ENCODE measurements at places on chromosomes 13 and 19. TPM values are rescaled to one million over a fixed set of nuclear protein-coding genes. Genes with fewer than 3 reads are reported as not detected.

GRCh38 chr19:43699506-43700394, 16.1 kb upstream of the IRGC start:
- H3K27ac ChIP-seq = peak overlapping the region; percentile 90
- H3K27me3 ChIP-seq = no peaks in the 10 kb centered on the region
- H3K4me1 ChIP-seq = peaks cover 27% of the 10 kb centered on the region
- H3K4me3 ChIP-seq = no peak overlapping the region
- DNase-seq = peak; percentile 90

DNA sequence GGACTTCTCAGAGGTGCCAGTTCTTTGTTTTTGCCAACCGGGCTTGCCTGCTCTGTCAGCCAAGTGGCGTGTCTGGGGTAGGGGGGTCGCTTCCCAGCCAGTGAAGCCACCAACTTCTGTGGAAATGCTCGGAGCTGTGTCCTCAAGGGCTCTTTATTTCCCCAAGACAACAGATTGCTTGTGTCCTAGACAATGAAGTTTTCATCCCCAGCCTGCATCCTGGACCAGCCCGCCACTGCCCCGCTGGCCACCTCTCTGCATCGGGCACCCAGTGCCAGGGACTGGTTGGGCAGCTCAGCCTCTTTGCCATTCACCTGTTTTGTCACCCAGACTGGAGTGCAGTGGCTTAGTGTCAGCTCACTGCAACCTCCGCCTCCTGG, 3.7 kb downstream of the RAB11B start:
- H3K36me3 ChIP-seq = peaks cover 3% of the 10 kb centered on the region
- no peaks in the 10 kb centered on the region for H3K27me3 ChIP-seq
- DNase-seq = peak; percentile 65
- H3K4me3 ChIP-seq = no peak overlapping the region

The KLK14 gene
- total RNA-seq = not detected

GRCh38 chr19:41392775-41393174, 4.4 kb downstream of the EXOSC5 start:
- H3K36me3 ChIP-seq = peaks cover 23% of the 10 kb centered on the region
- H3K4me1 ChIP-seq = peaks cover 12% of the 10 kb centered on the region
- H3K4me3 ChIP-seq = no peak overlapping the region
- H3K27ac ChIP-seq = no peak overlapping the region
- no peaks in the 10 kb centered on the region for H3K27me3 ChIP-seq
- no peak for DNase-seq

The CLEC11A gene
- total RNA-seq = 3.9 TPM

GRCh38 chr19:11814700-11815035, 595 bp downstream of the ZNF440 start:
- peaks cover 9% of the 10 kb centered on the region for H3K4me1 ChIP-seq
- H3K4me3 ChIP-seq = peak overlapping the region; percentile 70
- H3K27ac ChIP-seq = peak overlapping the region; percentile 95

GRCh38 chr13:100673713-100674571, 653 bp downstream of the TMTC4 start:
- H3K4me3 ChIP-seq = peak overlapping the region; percentile 80
- H3K4me1 ChIP-seq = peaks cover 18% of the 10 kb centered on the region
- peak overlapping the region; percentile 87 for H3K27ac ChIP-seq
- peaks cover 4% of the 10 kb centered on the region for H3K36me3 ChIP-seq
- DNase-seq = peak; percentile 41
- H3K27me3 ChIP-seq = no peaks in the 10 kb centered on the region

The MADCAM1 gene
- 3.1 TPM for total RNA-seq

GRCh38 chr19:52291781-52292180, 5.2 kb upstream of the ZNF480 start:
- no peaks in the 10 kb centered on the region for H3K27me3 ChIP-seq
- H3K27ac ChIP-seq = no peak overlapping the region
- peaks cover 4% of the 10 kb centered on the region for H3K4me1 ChIP-seq
- peaks cover 15% of the 10 kb centered on the region for H3K36me3 ChIP-seq
- DNase-seq = no peak

GRCh38 chr13:77807431-77808135, 110.1 kb downstream of the SLAIN1 start:
- H3K27me3 ChIP-seq = no peaks in the 10 kb centered on the region
- no peak overlapping the region for H3K4me3 ChIP-seq
- no peak for DNase-seq

DNA sequence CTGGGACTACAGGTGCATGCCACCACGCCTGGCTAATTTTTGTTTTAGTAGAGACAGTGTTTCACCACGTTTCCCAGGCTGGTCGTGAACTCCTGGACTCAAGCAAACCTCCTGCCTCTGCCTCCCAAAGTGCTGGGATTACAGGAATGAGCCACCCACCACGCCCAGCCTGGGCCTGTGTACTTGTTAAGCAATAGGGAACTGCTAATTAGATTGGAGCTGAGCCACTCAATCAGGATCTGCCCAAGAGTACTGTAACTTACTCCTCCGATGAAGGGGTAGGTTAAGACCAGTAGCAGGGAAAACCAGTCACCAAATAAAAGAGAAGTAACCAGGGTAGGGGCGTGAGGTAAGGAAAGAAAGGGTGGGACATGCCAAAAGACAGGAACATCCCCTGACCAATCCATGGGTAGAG, 2.3 kb downstream of the DDX39A start:
- H3K36me3 ChIP-seq = peaks cover 12% of the 10 kb centered on the region
- H3K4me1 ChIP-seq = peaks cover 69% of the 10 kb centered on the region
- peak; percentile 67 for DNase-seq
- no peaks in the 10 kb centered on the region for H3K27me3 ChIP-seq
- no peak overlapping the region for H3K4me3 ChIP-seq

DNA sequence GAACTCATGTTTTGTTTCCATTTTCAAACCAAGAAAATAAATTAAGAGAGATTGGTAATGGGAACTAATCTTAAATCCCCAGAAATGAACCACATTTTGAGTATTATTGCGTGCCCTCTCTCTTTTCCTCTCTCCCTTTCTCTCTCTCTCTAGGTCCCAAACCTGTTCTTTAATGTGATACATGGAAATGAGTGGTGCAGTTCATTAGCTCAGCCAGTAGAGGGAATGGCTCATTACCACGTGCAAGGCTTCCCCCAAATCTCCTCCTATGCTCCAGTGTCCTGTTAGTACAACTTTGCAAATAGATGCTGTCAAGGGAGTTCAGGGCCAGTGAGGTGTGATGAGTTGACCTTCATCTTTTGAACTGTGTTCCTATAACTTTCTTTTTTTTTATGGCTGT, 178.4 kb downstream of the FGF9 start:
- no peaks in the 10 kb centered on the region for H3K36me3 ChIP-seq
- H3K27ac ChIP-seq = no peak overlapping the region
- no peaks in the 10 kb centered on the region for H3K27me3 ChIP-seq
- no peak for DNase-seq
- H3K4me3 ChIP-seq = no peak overlapping the region

GRCh38 chr13:48009284-48009683, 8.2 kb upstream of the SUCLA2 start:
- H3K27me3 ChIP-seq = no peaks in the 10 kb centered on the region
- H3K36me3 ChIP-seq = no peaks in the 10 kb centered on the region
- no peak for DNase-seq
- H3K27ac ChIP-seq = peak overlapping the region; percentile 7
- no peak overlapping the region for H3K4me3 ChIP-seq

DNA sequence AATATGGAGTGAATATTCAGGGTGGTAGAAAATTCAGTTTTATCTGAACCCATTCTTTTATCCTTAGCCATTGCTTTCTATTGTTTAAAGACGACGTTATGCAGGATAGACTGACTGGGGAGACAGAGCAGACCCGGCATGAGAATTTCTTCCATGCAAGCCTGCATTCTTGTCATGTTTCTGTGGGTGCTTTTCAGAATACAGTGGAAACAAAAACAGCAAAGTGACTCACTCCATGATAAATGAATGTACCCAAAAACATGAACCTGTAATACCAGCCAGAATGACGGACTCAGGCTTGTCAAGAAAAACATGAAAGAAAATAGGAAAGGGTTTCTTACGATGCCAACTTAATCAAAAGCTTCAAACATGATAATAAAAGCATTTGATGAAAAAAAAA, 924.0 kb downstream of the EFNB2 start:
- H3K27me3 ChIP-seq = no peaks in the 10 kb centered on the region
- H3K27ac ChIP-seq = no peak overlapping the region
- no peak for DNase-seq
- no peaks in the 10 kb centered on the region for H3K4me1 ChIP-seq

The TMEM205 gene
- total RNA-seq = 87.7 TPM

GRCh38 chr13:39411511-39411910, 191.5 kb downstream of the LHFPL6 start:
- no peak for DNase-seq
- H3K4me3 ChIP-seq = no peak overlapping the region
- H3K4me1 ChIP-seq = peaks cover 44% of the 10 kb centered on the region
- no peaks in the 10 kb centered on the region for H3K27me3 ChIP-seq

- H3K4me1 ChIP-seq = peaks cover 46% of the 10 kb centered on the region
- no peaks in the 10 kb centered on the region for H3K27me3 ChIP-seq
- peaks cover 5% of the 10 kb centered on the region for H3K36me3 ChIP-seq
Observed at GRCh38 chr19:35995048-35995993, at the start of gene SDHAF1. Gene SDHAF1 (plus strand): TSS chr19:35995188. CDS start chr19:35995275, 87 bp downstream.

DNA sequence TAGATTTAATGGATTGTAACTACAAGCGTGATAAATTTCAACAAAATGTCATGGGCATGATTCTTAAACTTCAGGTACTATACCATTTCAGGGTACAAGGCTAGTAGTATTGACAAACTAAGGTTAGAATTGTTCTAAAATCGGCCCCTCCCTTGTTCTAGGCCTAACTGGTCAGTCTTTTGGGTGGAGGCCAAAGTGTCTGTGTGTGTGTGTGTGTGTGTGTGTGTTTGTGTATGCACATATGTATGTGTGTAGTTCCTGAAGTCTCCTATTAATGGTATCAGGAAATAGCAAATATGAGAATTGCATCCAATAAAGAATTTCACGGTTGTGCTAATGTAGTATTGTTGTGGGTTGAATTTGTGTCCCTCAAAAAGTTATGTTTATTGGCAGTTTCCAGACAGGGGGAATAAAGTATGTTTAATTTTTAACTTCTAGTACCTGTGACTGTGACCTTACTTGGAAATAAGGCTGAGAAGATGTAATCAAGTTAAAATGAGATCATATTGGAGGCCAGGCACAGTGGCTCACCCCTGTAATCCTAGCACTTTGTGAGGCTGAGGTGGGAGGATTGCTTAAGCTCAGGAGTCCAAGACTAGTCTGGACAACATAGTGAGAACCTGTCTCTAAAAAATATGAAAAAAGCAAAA, 119.2 kb downstream of the KLF5 start:
- no peak for DNase-seq
- no peak overlapping the region for H3K27ac ChIP-seq
- H3K4me3 ChIP-seq = no peak overlapping the region
- no peaks in the 10 kb centered on the region for H3K27me3 ChIP-seq
- H3K4me1 ChIP-seq = no peaks in the 10 kb centered on the region

The PTPRH gene
- 0.49 TPM for total RNA-seq

The PLEKHJ1 gene
- 103 TPM for total RNA-seq

DNA sequence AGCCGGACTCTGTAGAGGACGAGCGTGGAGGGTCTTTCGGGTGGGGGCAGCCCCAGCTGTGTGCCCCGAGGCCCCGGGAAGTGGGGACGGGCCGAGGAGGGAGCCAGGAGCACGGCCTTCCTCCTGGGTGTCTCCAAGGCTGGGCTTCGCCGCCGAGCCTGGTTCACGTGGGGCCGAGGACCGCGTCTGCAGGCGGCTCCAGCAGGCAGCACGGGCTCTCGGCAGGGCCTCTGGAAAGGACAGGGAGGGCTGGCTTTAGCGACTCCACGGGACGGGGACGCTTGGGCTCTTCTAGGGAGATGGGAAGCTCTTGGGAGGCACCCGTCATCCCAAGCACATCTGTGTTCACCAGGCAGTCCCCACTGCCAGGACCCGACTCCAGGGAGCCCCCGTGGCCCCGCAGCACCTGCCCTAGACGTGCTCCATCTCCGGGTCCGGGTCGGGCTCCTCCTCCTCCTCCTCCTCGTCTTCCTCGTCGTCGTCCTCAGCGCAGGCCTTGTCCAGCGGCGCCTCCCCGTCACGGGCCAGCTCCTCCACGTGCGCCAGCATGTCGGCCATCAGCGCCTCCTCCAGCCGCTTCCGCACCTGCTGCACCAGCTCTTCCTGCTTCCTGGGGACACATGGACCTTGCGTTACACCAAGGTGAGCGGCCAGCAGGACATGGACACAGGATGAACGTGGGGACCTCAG, 9.9 kb upstream of the MEX3D start:
- H3K27ac ChIP-seq = no peak overlapping the region
- H3K36me3 ChIP-seq = peaks cover 65% of the 10 kb centered on the region
- peak; percentile 81 for DNase-seq
- H3K4me1 ChIP-seq = no peaks in the 10 kb centered on the region
- H3K27me3 ChIP-seq = no peaks in the 10 kb centered on the region

The OR7D2 gene
- total RNA-seq = 0.33 TPM

DNA sequence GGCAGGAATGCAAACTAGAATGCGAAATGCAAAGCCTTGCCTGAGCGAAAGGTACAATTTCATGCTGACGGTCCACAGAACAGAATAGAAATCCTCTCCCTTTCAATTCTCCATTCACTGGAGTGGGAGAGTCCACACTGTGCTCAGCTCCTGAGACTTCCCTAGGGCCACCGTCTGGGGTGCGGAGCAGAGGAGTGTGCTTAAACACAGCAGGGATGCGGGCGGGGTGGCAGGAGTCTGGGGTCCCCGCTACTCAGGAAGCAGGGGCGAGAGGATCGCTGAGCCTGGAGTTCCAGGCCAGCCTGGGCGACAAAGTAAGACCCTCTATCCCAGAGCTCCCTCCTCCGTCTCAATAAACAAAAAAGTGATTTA, 552 bp upstream of the ZNF816 start:
- no peaks in the 10 kb centered on the region for H3K27me3 ChIP-seq
- H3K27ac ChIP-seq = peak overlapping the region; percentile 53
- H3K36me3 ChIP-seq = peaks cover 6% of the 10 kb centered on the region
- peak overlapping the region; percentile 72 for H3K4me3 ChIP-seq
- peaks cover 19% of the 10 kb centered on the region for H3K4me1 ChIP-seq
- no peak for DNase-seq

DNA sequence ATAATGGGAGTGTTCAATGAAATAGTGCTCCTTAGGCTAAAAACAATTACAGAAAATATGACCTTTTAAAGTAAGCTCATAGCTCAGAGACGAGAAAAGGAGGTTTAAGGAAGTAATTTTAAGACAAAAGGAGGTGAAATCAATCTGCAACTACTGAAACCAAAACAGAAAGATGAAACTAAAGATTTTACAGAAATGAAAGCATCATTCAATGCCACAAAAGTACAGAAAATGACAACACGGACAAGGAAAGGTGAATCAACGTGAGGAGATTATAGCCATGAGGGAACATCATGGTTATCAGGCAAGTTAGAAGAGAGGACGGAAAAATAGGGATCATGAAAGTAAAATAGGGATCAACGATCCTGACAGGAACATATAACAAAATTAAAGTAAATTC, 745.2 kb downstream of the PCDH17 start:
- no peaks in the 10 kb centered on the region for H3K4me1 ChIP-seq
- no peak for DNase-seq
- no peak overlapping the region for H3K27ac ChIP-seq
- H3K27me3 ChIP-seq = no peaks in the 10 kb centered on the region
- no peak overlapping the region for H3K4me3 ChIP-seq
- H3K36me3 ChIP-seq = no peaks in the 10 kb centered on the region
